ENCODE measurements at places on chromosomes 7 and 10.

- no peak for DNase-seq
Measured at GRCh38 chr7:64889686-64890162, 13.3 kb upstream of the ZNF273 start.

DNA sequence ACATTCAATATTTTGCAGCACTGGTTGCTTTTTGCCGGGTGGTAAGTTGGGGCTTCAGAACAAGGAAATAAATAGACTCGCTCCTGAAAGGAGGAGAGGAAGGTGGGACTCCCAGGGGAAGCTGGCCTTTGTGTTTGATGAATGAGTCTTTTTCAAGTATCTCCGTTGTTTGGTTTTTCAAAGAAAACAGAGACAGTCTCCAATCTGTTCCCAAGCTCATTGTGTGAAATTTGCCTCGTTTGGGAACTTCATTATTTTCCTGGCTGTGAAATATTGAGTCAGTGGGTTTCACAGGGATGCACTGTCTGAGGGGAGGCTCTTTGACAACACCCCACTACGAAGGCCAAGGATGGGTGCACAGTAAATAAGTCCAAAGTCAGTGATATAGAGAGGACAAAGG, 38.7 kb upstream of the KIAA1217 start:
- DNase-seq: no peak

DNA sequence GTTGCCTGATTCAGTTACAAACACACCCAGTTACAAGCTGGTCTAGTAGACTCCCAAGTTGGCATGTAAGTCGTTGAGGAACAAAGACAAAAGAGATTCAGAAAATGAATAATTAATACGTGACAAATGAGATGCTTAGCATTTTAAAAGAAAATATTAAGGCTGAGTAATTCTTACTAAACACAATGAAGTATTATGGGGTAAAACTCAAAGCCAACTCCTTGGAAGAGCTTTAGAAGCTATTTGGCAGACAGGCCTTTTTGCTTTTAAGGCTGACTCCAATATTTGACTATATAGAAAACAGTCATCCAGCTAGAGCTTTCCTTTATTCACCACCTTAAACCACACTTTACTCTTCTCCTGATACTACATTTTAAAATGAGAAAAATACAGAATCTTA, 5.4 kb downstream of the TRDMT1 start:
- no peak for DNase-seq

- DNase-seq: no peak
Measured at GRCh38 chr10:14433147-14433546, 102.4 kb upstream of the FRMD4A start.

DNA sequence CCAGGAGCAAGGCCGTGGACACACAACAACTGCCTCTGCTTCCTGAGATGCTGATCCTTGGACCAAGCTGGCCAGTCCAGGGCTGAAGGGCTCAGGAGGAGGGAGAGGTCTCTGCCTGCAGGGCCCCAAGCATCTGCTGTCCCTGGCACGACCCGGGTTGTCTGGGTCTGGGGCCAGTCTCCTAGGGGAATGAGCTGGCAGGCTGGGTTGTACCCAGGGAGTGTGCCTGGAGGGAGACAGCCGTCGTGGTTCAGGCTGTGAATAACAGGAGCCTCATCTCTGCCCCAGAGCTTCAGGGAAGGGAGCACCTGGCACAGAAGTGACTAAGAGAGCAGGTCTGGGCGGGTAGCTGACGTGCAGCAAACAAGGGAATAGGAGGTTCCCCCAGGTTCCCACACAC, 17.9 kb upstream of the SERPINE1 start:
- DNase-seq: no peak

DNA sequence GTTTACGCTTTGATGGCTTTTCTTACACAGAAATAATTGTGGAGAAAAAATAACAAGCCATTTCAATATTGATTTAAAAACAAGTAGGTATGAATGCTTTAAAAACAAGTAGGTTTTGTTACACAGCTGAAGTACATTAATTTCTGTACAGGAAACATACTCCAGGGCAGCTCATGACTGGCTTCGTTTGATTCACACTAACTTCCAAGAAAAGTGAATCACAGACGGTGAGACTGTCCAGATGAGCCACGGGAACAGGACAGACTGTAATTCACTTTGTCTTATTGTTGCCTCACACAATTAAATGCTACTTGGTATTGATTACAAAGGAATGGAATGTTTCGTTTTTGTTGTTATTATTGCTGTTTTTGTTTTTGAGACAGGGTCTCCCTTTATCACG, 26.6 kb upstream of the SNX10 start:
- DNase-seq: no peak

DNA sequence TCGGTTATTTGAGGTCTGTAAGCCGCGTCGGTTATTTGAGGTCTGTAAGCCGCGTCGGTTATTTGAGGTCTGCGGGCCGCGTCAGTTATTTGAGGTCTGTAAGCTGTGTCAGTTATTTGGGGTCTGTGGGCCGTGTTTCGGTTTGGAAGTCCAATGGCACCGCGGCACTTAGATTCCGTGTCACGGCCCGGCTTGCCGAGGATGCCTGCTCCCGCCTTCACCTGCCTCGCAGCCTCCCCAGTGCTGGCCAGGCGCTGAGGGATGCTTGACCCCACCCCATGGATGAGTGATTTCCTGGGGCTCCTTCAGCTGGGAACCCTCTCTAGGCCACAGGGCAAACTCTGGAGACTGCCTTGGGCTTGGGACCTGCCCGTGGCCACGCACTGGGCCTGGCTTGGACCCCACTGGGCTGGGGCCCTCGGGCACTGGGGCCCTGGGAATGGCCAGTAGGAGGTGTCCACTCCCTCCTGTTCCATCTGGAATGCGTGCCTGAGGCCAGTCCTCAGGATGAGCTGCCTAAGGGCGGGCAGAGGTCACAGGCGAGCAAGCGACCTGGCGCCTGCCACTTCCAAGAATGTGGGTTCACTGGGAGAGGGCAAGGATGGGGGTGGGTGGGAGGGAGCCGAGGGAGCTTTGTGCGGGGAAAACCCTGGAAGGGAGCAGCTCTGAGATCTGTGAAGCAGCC, 25.6 kb downstream of the ADGRA1 start:
- no peak for DNase-seq

- DNase-seq: no peak
Measured at GRCh38 chr10:6739530-6740174, 159.6 kb upstream of the PRKCQ start.

GRCh38 chr7:2575046-2575732, 16.4 kb downstream of the IQCE start:
- no peak for DNase-seq

GRCh38 chr7:82501346-82501745, 57.8 kb upstream of the CACNA2D1 start:
- no peak for DNase-seq

GRCh38 chr7:55381189-55381588, 16.1 kb downstream of the LANCL2 start:
- no peak for DNase-seq

GRCh38 chr10:61921143-61921542, 19.6 kb downstream of the ARID5B start:
- no peak for DNase-seq

GRCh38 chr10:352476-353235, 217.4 kb downstream of the ZMYND11 start:
- DNase-seq: no peak

DNA sequence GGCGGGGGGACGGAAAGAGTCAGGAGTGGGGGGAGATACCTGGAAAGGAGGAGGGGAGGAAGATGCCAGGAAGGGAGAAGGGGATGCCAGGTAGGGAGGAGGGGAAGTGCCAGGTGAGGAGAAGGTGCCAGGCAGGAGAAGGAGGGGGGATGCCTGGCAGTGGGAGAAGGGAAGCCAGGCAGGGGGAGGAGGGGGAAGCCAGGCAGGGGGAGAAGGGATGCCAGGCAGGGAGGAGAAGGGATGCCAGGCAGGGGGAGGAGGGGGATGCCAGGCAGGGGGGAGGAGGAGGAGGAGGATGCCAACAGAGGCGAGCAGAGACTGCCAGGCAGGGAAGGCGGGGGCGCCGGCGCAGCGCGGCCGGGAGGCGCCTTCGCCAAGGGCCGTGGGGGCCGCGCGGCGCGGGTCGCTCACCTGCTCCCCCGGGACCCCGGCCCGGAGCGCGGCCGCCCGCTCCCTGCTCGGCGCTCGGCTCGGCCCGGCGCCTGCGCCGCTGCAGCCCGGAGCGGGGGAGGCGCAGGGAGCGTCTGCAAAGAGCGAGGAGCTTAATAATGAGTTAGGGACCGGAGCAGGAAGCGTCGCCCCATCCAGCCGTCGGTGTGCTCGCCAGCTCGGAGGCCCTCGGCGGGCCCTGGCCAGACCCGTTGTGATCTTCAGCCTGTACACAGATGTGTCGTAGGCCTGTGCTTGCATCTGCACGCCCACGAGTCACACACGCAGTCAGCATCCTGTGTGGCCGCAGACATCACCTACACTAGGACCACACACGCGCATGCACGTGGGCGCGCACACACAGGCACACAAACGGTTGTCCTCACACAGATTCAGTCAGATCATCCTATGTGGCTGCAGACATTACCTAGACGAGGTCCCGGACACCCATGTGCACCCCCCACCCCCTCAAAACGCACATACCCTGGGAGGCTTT, 28.4 kb upstream of the SMARCD3 start:
- DNase-seq: peak; percentile 24

- no peak for DNase-seq
Measured at GRCh38 chr10:25865267-25865666, 68.8 kb upstream of the MYO3A start.

DNA sequence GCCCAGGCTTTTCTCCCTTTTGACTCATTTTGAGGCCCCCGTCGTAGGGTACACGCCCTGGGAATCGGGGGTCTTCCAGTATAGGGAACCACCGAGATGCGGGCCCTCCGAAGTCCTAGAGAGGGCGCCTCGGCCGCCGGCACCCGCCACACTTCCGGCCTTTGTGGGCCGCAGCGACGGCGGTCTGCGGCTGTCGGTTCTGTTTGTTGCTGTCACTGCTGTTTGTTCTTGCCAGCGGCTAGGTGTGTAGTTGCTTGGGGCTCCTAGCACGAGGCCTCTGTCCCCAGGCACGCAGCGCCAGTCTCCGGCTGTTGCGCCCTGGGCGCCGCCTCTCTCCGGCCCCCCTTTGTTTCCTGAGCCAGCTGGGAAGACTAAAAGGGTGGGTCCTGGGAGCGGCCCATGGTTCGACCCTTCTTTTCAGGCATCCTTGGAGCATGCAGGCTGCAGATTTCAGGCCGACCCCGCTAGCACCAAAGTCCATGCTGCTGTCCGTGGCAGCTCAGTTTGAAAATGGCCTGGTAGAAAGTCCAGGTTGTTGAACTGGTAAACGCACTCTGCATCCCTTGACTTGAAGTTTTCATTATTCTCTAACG, 17.8 kb upstream of the ZKSCAN1 start:
- no peak for DNase-seq

DNA sequence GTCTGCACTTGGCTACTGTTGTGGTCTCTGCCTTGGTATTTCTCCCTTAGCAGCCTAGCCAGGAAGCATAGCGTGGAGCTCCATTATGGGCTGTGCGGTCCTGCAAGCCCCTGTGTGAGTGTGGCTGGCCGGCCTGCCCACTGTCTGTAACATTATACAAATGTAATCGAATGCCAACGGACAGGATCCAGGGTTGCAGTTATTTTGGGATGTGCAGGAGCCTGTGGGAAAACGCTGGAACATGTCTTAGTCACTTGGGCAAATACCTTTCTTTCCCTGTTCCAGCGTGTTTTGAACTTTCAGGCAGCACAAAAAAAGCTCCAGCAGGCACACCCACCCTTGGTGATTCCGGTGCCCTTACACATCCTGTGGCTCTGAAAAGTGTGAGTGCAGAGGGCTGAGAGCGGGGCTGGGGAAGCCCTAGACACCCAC, 29.5 kb downstream of the BAG3 start:
- DNase-seq: no peak

DNA sequence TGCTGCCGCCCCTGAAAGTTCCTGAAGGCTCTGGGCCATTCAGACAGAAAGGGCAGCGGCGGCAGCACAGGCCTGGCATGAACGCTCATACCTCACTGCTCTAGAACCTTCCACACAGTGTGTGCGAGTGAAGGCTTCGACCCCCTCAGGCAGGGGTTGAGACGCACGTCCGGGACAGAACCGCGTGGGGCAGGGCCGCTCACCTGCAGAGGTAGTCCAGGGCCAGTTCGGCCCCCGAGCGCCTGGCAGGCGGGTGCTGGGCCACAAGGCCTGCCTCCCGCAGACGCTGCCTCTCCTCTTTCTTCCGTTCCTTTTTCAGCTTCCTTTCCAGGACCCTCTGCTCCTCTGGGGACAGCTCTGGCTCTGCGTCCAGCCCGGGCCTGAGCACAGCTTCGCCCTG, 26.8 kb downstream of the CYP2W1 start:
- no peak for DNase-seq

GRCh38 chr7:74655768-74656440, 1.6 kb upstream of the GTF2I start:
- DNase-seq: no peak

DNA sequence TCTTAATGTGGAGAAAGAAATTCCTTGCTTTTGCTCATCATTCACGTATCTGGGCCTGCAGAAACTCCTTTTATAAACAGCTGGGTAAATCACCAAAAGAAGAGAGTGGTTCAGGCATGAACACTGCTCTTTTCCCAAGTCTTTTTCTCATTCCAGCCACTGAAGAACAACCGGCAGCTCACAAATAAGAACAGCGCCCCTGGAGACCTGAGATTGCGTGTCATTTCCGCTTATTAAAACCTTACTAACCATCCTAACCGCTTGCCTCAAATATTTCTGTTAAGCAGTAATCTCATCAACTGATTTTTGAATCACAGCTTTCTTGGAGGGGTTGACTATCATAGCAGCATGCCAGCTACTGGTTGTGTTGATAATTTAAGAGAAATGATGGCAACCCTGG, 213.0 kb upstream of the PLXNA4 start:
- DNase-seq: no peak

DNA sequence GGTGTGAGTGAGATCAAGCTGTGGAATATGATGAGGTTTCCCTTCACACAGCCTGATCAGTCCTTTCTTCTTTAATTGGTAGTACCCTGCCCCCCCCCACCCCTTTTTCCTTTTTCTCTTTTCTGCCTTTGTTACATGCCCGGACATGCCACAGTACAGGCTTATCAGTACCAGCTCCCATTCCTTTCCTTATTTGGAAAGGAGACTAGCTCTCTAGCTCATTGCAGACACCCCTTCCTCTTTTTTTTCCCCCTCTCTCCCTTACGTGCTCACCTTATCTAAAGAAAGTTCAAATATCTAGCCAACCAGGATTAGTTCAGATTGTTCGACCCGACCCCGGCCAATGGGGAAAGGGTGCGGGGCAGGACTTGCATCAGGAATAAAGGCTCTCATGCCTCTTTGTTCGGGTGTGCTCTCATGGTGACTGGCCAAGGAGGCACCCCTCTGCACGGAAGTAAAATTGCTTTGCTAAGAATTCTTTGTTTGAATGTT, 230.4 kb downstream of the ACTR3B start:
- no peak for DNase-seq

DNA sequence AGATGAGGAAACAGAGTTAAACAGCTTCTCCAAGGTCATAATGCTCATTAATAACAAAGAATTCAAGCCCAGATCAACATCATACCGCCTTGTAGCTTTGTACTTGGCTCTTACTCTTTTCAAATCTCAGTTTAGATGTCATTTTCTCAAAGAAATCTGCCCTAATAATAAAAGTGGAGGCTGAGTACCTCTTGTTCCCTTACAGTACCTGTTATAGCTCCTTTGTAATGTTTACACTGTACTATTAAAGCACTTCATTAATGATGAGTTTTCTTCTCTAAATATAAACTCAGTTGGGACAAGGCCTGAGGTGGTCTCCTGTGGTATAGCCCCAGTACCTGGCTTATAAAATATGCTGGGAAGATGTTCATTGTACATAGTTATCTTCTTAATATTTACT, 7.8 kb downstream of the SMNDC1 start:
- no peak for DNase-seq

Measured in AG09319 (cell line).